Naive thymus-derived CD8-positive, alpha-beta T cell (primary cell): ENCODE measurements at places on chromosomes 6 and 20.

DNA sequence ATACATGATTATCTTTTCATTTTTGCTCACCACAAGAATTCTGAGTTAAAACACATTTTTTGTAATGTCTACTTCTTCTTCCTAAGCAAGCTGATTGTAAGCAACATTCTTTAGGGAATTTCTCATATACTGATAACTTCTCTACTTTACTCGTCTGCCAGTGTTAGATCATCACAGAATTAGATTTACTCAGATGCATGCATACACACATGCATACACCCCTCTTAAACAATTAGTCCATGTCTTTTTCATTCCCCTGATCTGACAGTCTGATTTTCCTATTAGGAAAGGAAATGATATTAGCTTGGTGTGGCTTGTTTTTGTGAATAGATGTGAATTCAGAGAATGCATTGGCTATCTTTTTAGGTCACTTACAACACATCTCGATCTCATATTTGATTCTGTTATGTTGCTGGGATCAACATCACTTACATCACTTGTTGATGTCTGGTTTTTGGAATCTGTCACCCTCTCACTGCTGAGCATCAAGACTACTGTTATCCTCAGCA is 91.4 kb downstream of the FIG4 start:
- no peak for DNase-seq

- DNase-seq = no peak
Measured at GRCh38 chr6:6005051-6006005, 1.4 kb downstream of the NRN1 start.

- no peak for DNase-seq
Measured at GRCh38 chr6:3871515-3871914, 22.3 kb downstream of the FAM50B start.

GRCh38 chr20:8388707-8389106 is 256.6 kb downstream of the PLCB1 start:
- DNase-seq = no peak

DNA sequence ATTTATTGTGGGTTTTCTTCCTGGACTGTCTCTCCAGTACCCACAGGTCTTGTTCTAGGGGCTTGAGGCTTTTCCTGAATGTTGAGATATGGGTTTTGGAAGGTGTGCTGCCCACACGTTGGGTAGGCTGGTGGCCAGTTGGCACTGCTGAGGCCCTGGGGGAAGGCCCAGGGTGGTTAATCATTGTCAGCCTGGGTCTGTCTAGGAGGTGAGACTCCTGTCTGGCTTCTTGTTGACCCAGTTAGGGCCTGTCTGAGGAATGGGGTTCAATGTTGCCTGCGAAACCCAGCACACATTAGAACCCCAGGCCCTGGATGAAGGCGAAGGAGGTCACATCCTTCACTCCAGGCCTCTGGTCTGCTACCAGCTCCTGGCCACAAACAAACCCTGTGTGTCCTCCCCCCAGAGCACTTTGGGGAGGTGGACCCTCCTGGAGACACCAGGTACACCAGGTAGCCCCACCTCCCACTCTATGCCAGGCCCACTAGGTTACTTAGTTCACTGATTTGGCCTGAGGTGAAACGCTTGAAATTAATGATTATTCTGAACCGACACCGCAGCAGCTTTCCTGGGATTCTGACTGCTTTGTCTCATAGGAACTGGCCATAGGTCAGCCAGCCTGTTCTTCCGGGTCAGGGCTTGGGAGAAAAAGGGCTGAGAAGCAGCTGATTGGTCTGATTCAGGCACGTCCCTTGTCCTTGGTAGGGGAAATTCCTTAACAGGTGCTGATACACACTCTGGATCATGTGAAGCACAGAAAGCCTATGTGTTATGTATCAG is 15.2 kb downstream of the DNMT3B start:
- DNase-seq = no peak

DNA sequence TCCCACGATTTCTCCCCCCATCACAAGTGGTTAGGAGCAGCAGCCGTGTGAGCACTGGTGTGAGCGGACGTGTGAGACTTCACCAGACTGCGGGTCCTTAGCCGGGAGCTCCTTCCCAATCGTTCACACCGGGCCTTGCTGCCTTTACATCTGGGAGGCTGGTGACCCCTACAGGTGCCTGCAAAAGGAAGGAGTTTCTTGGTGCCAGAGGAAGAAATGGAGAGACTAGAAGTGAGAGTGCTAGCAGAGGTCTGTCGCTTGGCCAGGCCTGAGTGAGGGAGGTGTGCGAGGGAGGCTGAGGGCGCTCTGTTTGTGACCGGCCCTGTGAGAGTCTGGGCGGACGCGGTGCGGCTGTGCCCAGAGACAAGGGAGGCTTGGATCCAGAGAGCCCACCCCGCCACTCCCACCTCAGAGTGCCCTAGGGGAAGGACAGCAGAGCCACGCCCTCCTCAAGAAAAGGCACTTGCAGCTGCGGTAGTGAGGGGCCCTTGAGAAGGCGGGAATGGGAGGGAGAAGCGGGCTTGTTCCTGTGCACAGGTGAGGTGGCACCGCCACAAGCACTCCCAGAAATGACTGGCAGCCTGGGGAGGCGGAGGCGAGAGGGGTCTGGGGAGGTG is 10.0 kb upstream of the ARMC2 start:
- DNase-seq = no peak

GRCh38 chr20:57591289-57592229 is 28.7 kb downstream of the ZBP1 start:
- DNase-seq = no peak

DNA sequence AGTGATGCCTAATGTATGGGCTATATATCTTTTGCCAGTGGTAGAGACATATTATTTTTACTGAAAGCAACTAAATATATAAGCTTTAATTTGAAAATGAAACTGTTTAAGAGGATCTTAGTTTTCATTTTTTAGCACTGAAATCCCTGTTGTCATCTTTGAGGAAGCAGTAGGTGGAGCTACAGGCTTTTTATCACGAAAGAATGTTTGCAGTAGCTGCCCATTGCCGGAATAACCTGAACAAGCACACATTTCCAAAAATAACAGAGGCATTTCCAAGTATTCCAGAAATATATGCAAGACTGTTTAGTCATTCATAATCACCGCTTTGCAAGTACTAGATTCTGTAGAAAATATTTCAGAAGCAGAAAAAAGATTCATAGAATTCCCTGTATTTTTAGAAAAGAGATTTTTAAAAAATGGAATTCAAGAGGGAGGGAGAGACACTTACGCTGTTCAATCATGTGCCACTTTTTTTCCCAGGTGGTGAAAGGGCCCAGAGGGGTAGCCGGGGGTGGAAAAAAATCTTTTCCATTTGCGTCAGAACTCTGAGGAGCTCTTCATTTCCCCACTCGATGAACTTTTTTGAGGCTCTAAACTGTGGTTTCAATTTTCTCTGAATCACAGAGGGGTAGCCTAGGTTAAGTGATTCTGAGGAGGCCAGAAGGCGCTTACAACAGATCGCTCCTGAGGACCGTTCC is 142.5 kb upstream of the FERMT1 start:
- no peak for DNase-seq

DNA sequence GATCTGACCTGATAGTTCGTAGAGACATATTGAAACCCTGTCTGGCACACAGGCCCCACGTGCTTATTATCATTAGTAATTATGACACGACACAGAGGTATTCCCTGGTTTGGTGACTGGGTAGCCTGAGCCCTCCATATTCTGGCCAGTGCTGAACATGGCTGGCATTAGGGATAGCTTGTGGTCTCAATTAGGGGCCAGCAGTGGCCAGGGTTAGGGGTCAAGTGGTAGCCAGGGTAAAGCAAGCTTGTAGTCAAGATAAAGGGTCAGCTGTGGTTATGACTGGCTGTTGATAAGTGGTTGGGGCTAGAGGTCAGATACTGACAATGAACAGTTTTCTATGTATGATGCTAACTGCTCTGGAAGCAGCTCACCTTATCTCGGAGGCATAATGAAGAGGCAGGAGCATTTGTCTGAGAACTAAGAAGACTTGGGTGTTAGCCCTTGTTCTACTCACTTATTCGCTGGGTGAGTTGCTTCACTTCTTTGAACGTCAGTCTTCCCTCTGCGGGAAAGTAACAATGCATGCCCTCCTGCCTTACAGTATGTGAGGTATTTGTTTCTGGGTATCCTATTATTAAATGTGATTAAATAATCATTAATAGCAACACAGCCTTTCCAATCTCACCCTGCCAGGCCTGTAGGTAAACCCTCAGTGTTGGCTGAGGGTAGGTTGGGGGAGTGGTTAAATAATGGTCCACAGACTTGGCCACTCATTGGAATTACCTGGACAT is 66.7 kb downstream of the VEGFA start:
- no peak for DNase-seq

GRCh38 chr6:148343047-148343782 is 577 bp downstream of the SASH1 start:
- no peak for DNase-seq
